ENCODE measurements at places on chromosomes 13 and 19. TPM values are rescaled to one million over a fixed set of nuclear protein-coding genes. Genes with fewer than 3 reads are reported as not detected.

Gene CEACAM18
- total RNA-seq: not detected

DNA sequence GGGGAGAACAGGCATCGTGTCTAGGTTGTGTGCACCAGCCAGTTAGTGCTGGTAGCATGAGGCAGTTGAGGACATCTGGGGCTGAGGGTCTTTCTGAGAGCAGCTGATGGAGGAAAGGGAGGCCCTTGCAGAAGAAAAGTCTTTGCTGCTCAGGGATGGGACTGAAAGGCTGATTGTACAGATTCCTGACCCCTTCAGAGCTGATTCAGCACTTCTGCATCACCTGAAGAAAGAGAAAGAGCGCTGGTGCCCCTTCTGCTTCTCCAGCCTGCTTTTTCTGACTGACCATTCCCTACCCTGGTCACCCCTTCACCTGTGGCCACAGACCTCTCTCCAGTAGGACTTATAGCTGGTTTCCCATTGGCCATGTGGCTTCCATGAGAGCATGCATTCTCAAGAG lies 476.2 kb downstream of the TSHZ3 start:
- H3K27ac ChIP-seq: no peak overlapping the region
- H3K4me3 ChIP-seq: no peak overlapping the region
- H3K27me3 ChIP-seq: no peaks in the 10 kb centered on the region
- no peaks in the 10 kb centered on the region for H3K36me3 ChIP-seq
- no peak for DNase-seq
- no peaks in the 10 kb centered on the region for H3K4me1 ChIP-seq

Gene CBLC
- total RNA-seq: 68.8 TPM

GRCh38 chr13:51801631-51802099 lies 2.3 kb downstream of the DHRS12 start:
- H3K4me3 ChIP-seq: no peak overlapping the region
- no peaks in the 10 kb centered on the region for H3K27me3 ChIP-seq
- peaks cover 26% of the 10 kb centered on the region for H3K4me1 ChIP-seq
- no peak for DNase-seq

DNA sequence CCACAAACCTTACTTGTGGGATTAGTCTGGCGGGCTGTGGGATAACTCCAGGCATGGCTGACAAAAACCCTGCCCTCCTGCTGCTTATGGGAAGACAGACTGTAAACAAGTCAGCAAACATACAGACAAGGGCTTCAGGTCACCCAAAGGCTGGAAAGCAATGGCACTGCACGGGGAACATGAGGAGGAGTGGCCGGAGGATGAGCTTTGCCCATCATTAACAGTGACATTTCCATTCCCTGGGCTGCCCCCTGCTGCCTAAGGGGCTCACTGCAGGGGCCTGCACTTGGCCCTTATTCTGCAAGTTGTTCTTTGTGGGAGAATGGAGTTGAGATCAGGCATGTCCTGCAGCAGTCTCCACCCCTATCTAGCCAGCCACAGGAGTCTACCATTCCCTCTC lies 91.3 kb downstream of the UQCRFS1 start:
- peaks cover 16% of the 10 kb centered on the region for H3K27me3 ChIP-seq
- no peak overlapping the region for H3K27ac ChIP-seq
- no peaks in the 10 kb centered on the region for H3K36me3 ChIP-seq

GRCh38 chr19:46624958-46625661 lies at the start of gene PTGIR:
Gene PTGIR (minus strand): TSS chr19:46625089. CDS start chr19:46624225, 864 bp downstream.
- no peak within 1 kb of the TSS for H3K4me3 ChIP-seq
- DNase-seq: no peak
- no peaks in the 10 kb centered on the region for H3K27me3 ChIP-seq
- H3K27ac ChIP-seq: no peak within 1 kb of the TSS
- peaks cover 5% of the 10 kb centered on the region for H3K4me1 ChIP-seq
- H3K36me3 ChIP-seq: no peaks in the 10 kb centered on the region

Gene WDR87
- total RNA-seq: not detected

DNA sequence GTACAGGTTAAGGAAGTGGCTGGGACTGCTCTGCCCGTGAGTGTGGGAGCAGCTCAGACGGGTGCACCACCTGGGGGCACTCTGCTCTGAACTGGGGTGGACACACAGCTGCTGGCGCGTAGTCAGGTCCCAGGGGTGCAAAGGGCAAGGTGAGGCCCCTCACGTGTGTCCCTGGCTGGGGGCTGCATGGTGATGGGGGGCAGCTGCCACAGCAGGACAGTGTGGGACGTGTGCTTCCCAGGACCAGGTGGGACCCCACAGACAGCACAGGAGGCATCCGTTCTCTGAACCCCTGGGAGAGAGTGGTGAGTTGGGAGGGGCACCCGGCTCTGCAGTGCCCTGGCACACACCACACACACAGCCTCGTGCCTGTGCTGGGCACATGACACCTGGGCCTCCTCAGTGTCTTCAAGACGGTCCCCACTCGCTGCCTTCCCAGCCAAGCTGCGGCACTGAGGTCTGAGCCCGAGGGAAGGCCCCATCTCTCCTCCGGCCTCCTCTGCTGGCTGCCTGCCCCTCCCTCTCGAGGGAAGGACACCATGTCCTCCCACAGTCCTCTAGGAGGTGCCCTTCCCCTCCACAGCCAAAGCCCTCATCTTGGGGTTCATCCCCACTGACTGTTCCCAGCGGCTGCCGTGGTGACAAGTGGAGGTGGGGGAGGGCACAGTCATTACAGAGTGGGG lies 24.7 kb downstream of the CILP2 start:
- no peak overlapping the region for H3K27ac ChIP-seq
- no peaks in the 10 kb centered on the region for H3K4me1 ChIP-seq
- H3K4me3 ChIP-seq: no peak overlapping the region
- no peaks in the 10 kb centered on the region for H3K27me3 ChIP-seq
- no peaks in the 10 kb centered on the region for H3K36me3 ChIP-seq
- DNase-seq: no peak

GRCh38 chr13:73162912-73163911 lies 104.4 kb downstream of the KLF5 start:
- H3K27me3 ChIP-seq: no peaks in the 10 kb centered on the region
- H3K27ac ChIP-seq: peak overlapping the region; percentile 60
- DNase-seq: no peak
- peaks cover 53% of the 10 kb centered on the region for H3K4me1 ChIP-seq

Gene RNF6
- total RNA-seq: 19.2 TPM

Gene PSG11
- total RNA-seq: not detected
